ENCODE measurements at places on chromosomes 13 and 19. TPM values are rescaled to one million over a fixed set of nuclear protein-coding genes. Genes with fewer than 3 reads are reported as not detected.

ZNF416 gene
- total RNA-seq, result 15.0 TPM

PHLDB3 gene
- total RNA-seq, result 3.4 TPM

PGLYRP1 gene
- total RNA-seq, result not detected

NCCRP1 gene
- total RNA-seq, result not detected

EPSTI1 gene
- 1.3 TPM for total RNA-seq

ZNF554 gene
- total RNA-seq, result 15.7 TPM

UGGT2 gene
- total RNA-seq, result 113 TPM

All from parietal lobe (tissue), 2 donors.